Thyroid gland (tissue), 4 donors: ENCODE measurements at places on chromosomes 6 and 20. TPM values are rescaled to one million over a fixed set of nuclear protein-coding genes. Genes with fewer than 3 reads are reported as not detected.
A peak's percentile ranks its signal among the peaks of the same experiment; 100 is the strongest.

The MUCL3 gene
- not detected for total RNA-seq

The DDX43 gene
- total RNA-seq = 5.8 TPM

The GPSM3 gene
- 5.2 TPM for total RNA-seq

DNA sequence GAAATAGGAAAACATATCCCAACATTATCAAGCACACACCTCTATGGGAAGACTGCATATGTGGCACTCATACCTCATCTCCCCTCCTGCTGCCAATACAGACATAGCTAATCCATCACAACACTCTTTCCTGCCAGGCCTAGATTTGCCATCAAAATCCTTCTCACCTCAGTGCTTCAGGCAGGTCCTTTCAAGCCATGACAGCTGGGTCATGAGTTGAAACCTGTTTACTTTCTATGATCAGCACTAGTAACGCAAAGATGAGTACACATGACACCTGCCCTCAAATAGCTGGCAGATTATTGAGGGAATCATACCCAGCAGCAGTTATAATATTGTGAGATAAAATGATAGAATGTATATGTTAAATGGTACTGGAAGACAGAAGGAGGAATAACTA, 183.1 kb downstream of the AIG1 start:
- no peak for DNase-seq

DNA sequence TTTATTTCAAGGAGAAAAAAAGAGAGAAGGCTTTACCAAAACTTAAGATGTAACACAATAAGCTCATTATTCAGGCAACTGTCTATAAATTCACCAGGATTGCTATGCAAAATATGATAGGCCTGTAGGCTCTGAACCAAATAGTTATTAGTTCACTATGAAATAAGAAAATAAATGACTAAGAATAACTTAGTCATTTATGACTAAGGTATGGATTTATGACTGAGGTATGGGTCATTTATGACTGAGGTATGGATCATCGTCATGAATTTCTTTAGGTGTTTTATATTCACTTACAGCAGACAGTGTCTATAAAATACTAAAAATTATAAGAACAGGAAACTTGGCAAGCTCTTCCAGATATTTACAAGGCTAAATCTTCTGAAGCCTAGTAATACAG, 52.1 kb upstream of the SNX9 start:
- DNase-seq = no peak

DNA sequence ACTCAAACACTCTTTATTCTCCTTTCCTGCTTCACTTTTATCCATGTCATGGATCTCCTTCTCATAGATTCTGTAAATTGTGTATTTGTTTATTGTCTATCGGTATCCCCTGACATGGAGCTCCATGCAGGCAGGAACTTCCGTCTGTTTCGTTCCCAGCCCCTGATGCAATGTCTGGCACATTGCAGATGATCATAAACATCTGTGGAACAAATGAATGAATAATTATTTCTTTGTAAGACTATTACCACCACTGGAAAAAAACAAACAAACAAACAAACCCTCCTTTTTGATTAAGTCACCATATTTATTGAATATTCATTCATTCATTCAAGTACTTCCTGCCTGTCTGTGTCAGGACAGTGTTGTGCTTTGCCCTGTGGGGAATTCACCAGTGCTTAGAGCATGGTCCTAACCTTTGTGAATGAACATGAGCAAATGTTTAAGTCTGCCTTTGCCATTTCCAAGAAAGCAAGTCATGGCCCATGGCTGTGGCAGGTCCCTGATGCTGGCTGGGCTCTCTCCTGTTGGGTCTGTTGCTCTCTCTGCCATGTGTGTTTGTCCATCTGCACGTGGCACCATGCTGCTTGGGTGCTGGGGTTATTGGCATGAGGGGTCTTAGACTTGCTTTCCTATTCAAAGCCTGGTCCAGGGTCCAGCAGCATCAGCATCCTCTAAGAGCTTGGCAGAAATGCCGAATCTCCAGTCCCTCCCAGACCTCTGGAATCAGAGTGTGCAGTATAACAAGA, 47.5 kb upstream of the NAA20 start:
- no peak for DNase-seq

DNA sequence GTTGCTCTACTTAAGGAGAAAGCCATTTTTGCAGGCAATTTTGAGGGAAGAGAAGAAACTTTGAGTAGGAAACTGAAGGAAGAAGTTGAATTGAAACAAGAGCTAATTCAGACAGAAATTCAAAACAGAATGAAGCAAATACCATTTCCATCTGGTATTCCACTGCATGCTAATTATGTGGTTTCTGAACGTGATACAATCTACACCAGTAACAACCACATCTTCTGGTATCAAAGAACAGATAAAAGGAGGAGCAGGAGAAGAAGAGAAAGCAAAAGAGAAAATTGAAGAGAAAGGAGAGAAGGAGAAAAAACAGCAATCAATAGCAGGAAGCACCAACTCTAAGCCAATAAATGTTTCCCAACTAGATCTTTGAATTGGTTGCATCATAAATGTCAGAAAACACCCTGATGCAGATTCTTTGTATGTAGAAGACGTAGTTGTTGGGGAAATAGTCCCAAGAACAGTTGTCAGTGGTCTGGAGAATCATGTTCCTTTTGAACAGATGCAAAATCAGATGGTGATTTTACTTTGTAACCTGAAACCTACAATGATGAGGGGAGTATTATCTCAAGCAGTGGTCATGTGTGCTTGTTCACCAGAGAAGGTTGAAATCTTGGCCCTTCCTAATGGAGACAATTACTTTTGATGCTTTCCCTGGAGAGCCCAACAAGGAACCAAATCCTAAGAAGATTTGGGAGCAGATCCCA, 132.4 kb downstream of the MACROD2 start:
- no peak for DNase-seq

DNA sequence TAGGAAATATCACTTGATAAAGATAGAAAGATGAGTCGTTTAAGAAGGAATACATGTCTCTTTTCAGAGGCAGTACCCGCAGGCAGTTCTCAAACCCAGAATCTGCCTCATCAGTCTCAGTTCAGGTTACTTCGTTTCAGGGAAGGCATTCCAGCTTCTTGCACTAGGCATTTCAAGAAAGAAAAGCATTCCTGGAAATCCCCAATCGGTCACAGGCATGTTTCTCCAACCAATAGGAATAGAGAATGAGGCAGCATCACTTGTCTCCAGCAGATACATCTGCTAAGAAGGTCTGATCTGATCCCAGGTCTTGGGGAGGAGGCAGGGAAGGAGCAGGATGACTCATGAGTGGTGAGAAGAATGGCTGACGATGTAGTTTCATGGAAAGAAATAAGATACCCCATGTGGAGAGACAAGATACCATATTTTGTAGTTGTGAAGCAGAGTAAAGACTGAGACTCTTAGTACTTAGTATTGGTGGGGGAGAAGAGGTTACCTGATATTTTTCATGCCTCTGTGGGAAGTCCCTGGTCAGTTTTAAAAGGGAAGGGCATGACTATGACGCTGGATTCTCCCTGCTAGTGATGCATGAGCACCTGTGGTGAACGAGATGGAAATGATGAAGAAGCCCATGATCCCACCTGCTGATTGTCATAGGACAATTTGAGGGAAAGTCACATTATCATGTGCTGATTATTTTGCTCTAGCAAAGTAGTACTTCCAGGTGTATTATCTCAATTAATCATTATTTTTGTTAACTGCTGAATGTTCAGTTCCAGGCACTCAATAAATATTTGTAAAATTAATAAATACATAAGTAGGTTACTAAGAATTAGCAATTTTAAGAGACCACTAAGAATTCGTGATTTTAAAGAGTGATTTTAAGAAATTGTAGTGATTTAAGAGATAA, 20.3 kb upstream of the HLA-DRB1 start:
- DNase-seq = peak; percentile 6

- DNase-seq = no peak
Observed at GRCh38 chr6:77502981-77503380, 39.7 kb upstream of the HTR1B start.

DNA sequence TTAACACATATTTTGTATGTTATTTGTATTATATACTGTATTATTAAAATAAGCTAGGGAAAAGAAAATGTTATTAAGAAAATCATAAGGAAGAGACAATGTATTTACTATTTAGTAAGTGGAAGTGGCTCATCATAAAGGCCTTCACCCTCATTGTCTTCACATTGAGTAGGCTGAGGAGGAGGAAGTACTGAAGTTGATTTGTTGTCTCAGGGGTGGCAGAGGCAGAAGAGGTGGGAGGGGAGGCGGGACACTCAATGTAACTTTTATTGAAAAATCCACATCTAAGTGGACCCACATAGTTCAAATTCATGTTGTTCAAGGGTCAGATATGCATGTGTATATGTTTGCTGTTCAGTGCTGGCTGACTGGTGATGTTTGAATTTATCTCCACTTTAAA, 210.2 kb upstream of the CITED2 start:
- DNase-seq = no peak

GRCh38 chr6:16582446-16583143, 178.7 kb downstream of the ATXN1 start:
- no peak for DNase-seq

GRCh38 chr6:142551274-142551811, 249.5 kb downstream of the ADGRG6 start:
- no peak for DNase-seq

DNA sequence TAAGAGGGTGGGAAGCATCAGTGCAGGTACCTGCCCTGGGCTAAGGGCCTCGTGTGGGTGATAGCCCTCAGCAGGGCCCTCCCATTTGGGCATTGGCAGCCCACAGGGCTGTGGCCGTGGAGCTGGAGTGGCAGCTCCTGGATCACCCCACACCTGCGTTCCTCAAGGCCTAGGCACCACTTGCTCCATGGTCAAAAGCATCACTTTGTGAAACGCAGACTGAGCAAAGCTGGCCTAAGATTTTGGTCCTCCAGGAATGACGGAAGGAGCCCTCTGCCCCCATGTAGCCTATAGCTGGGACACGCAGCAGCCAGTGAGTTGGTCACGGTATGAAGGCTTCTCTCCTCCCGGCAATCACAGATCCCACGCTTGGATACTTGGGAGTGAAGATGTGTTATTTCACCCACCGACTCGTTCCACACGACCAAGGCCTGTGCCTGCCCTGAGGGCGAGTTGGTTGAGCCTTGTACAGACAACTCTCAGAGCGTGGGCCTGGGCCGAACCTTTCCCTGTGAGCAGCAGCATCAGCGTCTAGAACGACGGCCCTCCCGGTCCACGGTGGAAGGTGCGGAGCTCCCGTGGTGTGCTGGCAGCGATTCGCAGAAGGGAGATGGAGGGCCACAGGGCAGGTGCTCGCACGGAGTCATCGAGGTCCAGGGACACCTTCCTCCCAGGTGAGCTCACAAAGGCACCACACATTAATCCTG, 39.7 kb downstream of the THBS2 start:
- DNase-seq = no peak

DNA sequence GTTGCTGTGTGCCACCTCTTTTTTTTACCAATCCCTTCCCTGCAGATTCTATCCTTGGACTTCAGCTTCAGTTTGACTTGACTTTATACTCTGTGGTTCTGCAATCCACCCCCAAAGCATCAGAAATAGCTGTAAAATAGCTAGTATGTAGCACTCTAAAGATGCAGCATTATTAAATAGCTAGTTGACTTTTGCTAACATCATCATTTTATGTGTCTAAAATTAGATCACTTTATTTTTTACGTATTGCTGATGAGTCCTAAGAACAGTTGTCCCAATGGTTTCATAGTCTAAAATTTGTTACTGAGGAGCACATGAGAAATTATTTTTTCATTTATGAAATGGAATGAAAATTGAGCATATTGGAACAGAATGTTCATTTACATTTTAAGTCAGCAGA, 138.2 kb downstream of the NKAIN2 start:
- DNase-seq = no peak

- no peak for DNase-seq
Observed at GRCh38 chr6:112690497-112691202, 343.5 kb downstream of the RFPL4B start.

DNA sequence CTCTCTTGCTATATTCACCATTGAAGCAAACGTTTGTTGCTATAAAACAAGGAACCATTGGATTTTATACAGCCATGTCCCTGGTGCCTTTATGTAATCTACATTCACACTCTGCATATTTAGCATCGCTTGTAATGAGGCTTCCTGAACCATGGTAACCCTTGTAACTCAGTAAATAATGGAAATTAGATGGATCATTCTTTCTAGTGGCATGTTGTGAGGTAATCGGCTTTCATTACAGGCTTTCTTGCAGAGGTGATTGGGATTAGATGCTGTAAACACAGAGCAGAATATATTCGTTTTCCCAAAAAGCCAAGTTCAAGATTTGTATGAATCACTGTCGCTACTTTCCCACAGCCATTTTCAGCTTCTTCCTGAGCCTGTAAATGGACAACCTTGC, 36.1 kb downstream of the SMPDL3A start:
- no peak for DNase-seq

- DNase-seq = no peak
Observed at GRCh38 chr6:133595111-133595761, 293.7 kb upstream of the TCF21 start.

DNA sequence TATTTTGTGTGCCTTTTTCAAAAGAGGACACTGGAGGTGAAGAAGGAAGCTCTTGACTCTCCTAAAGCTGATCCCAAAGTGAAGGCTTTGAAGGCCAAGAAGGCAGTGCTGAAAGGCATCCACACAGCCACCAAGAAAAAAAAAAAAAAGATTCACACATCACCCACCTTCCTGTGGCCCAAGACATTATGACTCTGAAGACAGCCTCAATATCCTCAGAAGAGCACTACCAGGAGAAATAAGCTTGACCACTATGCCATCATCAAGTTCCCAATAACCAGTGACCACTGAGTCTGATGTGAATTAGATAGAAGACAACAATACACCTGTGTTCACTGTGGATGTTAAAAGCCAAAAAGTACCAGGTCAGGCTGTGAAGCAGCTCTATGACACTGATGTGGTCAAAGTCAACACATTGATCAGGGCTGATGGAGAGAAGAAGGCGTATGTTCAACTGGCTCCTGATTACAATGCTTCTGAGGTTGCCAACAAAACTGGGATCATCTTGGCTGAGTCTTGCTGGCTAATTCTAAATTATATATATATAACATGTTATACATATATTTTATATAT, 59.4 kb downstream of the PLCG1 start:
- no peak for DNase-seq

- no peak for DNase-seq
Observed at GRCh38 chr6:124069230-124069950, 265.7 kb downstream of the NKAIN2 start.

DNA sequence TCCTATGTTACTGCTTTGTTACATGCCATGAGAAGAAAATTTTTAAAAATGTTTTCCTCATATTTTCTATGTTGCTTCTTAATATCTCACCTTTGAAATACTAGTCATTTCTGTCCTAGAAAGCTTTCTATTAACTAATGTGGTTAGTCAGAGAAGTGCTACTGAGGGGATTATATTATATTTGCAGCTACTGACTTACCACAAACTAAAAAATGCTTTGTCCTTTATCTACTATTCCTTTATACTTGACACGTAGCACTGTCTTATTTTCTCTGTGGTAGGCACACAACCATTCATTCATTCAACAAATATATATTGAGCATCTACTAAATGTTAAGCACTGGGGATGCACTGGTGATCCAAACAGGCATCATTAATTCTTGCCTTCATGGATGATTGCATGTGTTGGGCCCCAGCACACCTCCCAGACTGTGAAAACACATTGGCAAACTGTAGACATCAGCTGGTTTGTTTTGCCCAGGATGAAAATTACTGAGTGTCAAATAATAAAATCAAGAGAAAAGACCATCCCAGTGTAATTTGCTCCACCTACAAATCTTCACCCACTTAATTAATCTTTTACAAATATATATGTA, 10.7 kb upstream of the MLIP start:
- DNase-seq = no peak

- DNase-seq = no peak
Observed at GRCh38 chr6:129419324-129419723, 290.7 kb downstream of the ARHGAP18 start.
